ENCODE measurements at places on chromosomes 4 and X.

DNA sequence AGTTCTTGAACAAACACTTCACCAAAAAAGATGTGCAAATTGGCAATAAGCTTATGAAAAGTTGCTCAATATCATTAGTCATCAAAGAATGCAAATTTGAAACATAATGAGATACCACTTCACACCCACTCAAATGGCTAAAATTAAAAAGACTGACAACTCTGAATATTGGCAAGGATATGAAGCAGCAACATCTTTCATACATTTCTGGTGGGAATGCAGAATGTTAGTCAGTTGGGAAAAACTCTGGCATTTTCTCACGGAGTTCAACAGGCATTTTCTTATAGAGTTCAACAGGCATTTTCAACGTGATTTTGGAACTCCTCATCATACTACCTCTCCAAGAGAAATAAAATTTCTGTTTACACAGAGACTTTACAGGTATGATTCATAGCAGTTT, 297.4 kb upstream of the MAGEC2 start:
- no peak for DNase-seq

GRCh38 chrX:40845331-40845911, 110.1 kb upstream of the MED14 start:
- no peak for DNase-seq

- DNase-seq, result no peak
Observed at GRCh38 chrX:9189286-9189685, 155.4 kb upstream of the FAM9B start.

DNA sequence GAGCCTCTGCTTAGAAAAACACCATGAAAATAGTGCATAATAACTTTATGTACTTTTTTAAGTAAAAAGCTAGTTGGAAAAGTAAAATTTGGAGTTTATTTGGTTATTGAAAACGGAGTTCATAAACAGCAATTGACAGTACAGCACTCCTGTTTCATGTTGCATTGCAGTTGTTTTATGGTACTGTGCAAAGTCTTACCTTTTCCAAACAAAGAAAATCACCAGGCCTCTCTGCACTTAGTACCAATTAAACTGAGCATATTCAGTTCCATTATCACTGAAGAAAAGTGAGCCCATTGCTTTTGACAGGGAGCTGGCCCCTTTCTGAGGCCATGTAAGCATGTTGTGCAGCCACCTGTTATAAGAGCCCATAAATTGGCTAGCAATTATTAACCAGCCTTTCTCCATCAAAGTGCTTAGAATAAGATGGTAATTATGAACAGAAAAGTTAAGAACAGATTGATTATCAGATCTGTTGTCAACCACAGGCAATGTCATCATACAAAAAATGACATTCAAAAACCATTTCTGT, 376.6 kb upstream of the EMCN start:
- DNase-seq, result no peak

DNA sequence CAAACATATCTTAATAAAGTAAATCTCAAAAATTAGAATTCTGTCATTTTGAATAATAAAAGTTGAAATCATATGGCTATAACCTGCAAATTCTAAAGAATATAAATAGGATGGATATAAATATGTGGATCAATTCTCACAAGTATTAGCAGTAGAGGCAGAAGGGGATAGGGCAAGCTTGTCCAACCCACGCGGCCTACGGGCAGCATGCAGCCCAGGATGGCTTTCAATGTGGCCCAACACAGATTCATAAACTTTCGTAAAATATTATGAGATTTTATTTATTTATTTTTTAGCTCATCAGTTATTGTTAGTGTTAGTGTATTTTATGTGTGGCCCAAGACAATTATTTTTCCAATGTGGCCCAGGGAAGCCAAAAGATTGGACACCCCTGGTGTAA, 41.4 kb downstream of the PPA2 start:
- DNase-seq, result no peak

DNA sequence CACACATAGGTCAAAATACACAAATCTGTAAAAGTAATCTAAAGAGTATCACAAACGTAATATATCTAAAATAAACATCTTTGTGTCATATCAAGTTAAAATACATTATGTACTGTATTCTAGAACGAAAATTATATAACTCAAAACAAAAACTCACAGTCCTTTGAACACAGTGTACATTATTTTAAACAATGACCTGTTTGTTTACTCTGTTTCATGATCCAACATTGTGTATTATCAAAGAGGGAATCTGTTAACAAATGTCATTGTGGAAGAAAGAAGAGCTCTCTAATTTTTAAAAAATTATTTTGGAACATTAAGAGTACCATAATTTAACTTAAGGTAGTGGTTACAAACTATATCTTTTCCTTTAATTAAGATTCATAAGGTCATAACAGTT, 144.1 kb downstream of the FRYL start:
- DNase-seq, result no peak

GRCh38 chr4:34293459-34293858, 1950.9 kb downstream of the ARAP2 start:
- no peak for DNase-seq

DNA sequence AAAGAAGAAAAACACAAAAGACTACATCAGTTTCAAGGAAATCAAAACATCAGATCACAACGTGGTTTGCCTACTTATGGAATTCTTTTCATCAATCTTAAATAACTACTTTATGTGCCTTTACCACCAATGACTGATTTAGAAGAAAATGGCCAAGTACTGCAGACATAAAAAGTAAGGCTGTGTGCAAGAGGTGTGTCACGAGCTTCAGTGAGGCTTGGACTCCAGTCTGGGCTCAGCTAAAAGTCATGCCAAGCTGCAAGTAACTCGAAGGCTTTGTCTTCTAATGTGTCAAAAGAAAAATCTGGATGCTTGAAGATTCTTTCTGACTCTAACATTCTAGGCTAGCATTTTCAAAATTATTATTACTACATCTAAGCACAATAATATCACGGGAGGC, 17.0 kb downstream of the PRSS12 start:
- DNase-seq, result no peak

GRCh38 chrX:86507331-86507730, 359.1 kb downstream of the DACH2 start:
- no peak for DNase-seq

DNA sequence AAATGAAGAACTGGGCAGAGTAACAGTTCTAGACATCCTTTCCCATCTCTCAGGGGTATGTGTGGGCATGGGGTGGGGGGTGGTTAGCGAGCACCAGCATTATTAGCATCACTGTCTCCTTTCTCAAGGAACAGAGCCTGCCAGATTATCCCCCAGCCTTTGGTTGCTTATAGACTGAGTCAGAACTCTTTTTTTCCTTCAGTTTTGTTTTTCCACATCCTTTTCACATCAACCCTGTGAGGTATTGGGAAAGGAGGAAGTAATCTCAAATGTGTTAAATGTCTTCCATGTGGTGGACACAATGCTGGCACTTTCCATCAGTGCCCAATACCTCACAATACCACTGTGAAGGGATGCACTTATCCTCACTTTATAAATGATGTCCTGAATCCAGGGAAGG, 3.1 kb upstream of the FGF16 start:
- no peak for DNase-seq

GRCh38 chr4:130026185-130026584, 930.2 kb downstream of the C4orf33 start:
- no peak for DNase-seq

GRCh38 chr4:176788971-176789370, 3.8 kb downstream of the VEGFC start:
- no peak for DNase-seq

GRCh38 chr4:78024576-78025091, 32.5 kb upstream of the FRAS1 start:
- no peak for DNase-seq

GRCh38 chr4:93843772-93844171, 15.2 kb downstream of the ATOH1 start:
- DNase-seq, result no peak

DNA sequence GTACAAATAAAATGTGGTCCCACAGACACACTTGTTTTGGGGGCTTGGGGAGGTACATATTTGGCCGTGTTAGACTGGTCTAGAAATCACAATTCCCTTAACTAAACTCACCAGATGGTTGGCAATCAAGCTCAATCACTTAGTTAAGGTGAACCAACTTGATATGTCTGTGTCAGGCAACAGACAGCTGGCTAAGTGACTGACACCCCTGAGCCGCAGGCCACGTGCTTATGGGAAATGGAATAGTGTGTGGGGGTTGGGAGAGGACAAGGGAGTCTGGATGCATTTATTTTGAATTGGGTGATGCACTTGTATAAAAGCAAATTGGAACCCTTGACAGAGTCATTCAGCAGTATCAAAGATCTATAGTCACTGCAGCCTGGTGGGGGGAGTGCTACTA, 209.0 kb downstream of the HS6ST2 start:
- DNase-seq, result no peak

GRCh38 chr4:17385403-17385802, 126.5 kb downstream of the QDPR start:
- no peak for DNase-seq

GRCh38 chr4:156336511-156336910, 382.8 kb upstream of the CTSO start:
- DNase-seq, result no peak

GRCh38 chr4:184856277-184856609, 30.5 kb upstream of the ACSL1 start:
- DNase-seq, result no peak

- no peak for DNase-seq
Observed at GRCh38 chr4:111991163-111991562, 154.1 kb upstream of the FAM241A start.

GRCh38 chr4:159540501-159540900, 437.6 kb downstream of the RAPGEF2 start:
- DNase-seq, result no peak

DNA sequence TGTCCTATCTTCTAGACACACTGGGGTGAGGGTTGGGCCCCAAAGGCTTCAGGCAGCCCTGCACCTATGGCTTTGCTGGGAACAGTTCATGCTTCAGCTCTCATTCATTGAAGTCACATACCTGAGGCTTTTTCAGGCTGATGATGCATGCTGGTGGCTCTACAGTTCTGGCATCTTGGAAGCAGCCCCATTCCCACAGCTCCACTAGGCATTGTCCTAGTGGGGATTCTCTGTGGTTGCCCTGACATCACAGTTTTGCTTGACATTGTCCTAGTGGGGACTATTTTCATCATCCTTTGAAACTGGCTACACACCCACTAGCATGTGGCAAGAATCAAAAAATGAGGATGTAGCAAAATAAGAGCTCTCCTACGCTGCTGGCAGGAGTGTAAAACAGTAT, 37.7 kb upstream of the C4orf17 start:
- DNase-seq, result no peak

DNA sequence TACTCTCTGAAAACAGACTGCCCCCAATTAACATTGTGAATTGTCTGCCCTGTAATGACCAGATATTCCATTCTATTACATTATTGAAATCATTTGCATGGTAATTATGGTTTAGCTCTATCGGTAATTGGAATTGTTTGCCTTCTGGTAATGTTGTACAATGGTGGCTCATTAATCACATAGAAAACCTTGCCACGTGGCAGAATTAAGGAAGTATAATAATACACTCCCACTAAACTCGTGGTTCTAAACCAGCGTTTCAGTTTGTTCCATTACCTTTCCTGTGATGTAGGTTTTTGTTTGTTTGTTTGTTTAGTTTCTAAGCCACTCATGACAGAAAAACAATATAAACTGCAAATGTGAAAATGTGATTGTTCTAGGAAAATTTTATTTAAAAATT, 45.1 kb upstream of the TAPT1 start:
- no peak for DNase-seq

- peak; percentile 21 for DNase-seq
Observed at GRCh38 chrX:154021131-154021611, 1.5 kb upstream of the IRAK1 start.

- DNase-seq, result no peak
Observed at GRCh38 chrX:135513130-135513515, 7.3 kb upstream of the INTS6L start.

- DNase-seq, result no peak
Observed at GRCh38 chr4:78566834-78567499, 15.4 kb downstream of the ANXA3 start.

GRCh38 chr4:82050796-82051195, 323.0 kb downstream of the HNRNPD start:
- no peak for DNase-seq

DNA sequence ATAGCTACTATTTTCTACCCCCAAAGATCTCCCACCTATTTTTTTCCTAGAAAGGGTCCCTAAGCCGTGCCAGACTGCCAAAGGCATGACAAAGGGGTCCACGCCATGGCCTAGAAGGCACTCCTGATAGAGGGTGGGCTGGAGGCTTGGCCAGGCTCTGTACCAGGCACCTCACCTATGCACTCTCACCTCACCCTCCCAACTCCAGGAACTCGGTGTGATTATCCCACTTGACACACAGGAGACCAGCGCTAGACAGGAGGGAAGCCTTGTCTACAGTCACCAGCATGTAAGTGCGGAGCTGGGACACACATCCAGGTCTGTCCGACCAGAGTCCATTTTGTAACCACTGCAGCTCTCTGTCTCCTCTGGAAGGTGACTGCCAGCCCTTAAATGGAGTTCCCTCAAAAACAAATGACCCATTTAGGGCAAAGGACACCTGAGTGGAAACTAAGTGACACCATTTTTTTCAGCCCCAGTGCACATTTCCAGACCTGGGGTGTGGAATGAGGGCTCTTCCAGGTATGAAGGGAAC, 106.4 kb downstream of the RTL5 start:
- no peak for DNase-seq

GRCh38 chr4:2172627-2173231, 69.2 kb downstream of the HAUS3 start:
- DNase-seq, result peak; percentile 3

GRCh38 chr4:153023692-153024394, 87.7 kb downstream of the FHDC1 start:
- no peak for DNase-seq

DNA sequence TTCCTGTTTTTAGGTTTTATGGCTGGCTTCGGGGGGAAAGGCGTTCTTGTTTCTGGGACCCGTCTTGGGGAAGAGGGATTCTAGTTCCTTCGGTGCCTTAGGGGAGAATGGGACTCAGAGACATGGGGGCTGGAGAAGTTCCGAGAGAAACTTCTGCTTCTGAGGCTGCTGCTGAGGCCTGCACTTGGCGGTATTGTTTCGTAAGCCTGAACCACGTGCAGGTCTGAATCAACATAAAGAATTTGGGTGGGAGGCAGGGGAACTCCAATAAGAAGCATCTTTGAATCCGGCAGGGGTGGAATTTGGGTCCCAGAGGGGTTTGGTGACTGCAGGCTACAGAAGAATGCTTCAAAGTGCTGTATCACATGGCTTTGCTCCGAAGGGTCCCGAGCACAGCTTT, 15.1 kb downstream of the XG start:
- no peak for DNase-seq

DNA sequence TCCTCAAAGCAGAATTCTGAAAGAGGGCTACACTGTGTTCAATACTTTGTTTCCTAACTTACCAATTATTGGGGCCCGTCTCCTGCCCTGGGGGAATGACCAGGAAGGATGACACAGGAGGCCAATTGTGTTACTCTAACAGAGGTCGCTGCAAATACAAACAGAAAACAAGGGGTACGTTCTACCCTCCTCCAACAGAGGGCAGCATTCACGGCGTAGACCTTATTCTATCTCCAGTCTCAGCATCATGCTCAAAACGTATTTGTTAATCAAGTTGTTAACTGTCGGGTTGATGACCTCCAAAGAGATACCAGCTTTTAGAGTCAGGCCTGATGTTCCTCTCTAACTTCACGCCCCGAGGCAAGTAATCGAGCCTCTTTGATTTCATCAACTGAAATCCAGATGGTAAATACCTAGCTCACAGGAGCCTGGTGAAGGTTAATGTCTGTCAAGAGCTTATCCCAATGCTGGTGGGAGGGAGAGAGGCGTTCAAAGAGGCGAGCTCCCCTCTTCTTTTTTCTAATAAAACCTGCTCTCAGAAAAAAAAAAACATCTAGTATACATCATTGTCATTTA, 181.0 kb upstream of the KCNIP4 start:
- DNase-seq, result no peak

- DNase-seq, result no peak
Observed at GRCh38 chrX:115499112-115499805, 61.7 kb upstream of the PLS3 start.
